ENCODE measurements at places on chromosomes 12 and 14.

DNA sequence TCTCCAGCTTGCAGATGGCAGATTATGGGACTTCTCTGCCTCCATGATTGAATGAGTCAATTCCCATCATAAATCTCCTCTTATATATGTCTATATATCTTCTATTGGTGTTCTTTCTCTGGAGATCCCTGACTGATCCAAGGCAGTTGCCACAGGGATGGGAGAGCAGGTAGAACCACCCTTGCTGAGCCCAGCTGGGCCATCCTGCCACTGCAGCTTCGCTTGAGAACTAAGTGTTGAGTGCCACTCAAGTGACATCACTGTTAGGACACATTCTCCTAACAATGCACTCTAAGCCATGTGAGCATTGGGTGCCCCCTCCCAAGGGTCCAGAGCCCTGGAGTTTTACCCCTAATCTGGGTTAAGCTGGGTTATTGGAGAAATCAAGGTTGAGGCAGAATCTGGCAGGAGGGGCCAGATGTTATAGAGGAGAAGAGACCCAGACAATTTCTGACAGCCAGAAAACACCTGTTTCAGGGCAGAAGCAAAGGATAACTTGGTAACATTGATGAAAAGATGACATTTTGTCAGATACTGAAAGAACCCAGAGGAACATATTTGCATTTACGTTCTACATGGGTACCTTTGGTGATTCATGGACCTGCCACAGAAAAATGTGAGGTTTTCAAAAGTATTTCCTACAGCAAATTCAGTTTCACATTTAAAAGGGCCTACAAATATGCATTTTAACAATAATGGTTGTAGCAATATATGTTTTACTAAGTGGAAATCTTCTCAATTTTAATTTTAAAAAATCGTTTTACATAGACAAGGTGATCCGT, 57.2 kb upstream of the MAX start:
- no peak for DNase-seq

DNA sequence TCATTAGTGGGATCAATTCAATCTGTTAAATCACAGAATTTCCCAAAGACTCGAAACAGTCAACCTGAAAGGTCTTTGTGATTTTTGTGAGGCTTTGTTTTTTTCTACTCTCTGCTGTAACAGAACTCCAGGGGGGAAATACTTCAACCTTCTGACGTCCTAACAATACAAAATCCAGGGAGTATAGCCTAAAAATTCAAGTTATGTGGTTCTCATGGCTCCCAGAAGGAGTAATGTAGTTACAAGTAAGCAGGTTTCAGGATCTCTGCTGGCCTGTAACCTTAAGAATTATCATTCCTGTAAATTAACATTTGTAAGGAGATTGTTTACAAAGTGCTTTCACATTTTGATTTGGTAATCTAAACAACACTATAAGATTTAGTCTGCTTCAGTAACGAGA, 39.9 kb downstream of the VEZT start:
- DNase-seq, result peak; percentile 15

DNA sequence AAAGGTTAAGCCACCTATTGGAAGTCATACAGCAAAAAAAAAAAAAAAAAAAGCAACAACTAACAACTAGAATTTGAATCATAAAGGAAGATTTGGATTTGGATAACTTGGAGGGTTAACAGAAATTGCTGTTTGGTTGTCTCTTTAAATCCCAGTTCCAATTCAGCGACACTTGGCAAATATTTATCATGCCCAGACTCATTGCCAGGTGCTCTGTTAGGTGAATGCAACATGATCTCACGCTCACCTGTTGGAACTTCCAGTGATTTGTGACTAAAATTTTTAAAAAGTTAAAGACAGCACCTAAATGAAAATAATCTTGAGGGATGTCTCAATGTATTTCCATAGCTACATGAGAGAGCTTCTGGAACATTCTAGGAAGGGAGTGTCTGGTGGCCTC, 103.7 kb downstream of the TBX3 start:
- no peak for DNase-seq

- no peak for DNase-seq
Observed at GRCh38 chr12:101743724-101744472, 4.6 kb upstream of the SYCP3 start.

- DNase-seq, result no peak
Observed at GRCh38 chr12:66707002-66707697, 28.3 kb upstream of the GRIP1 start.

GRCh38 chr14:94407906-94408305, 19.5 kb upstream of the SERPINA1 start:
- DNase-seq, result no peak

GRCh38 chr14:49014476-49014875, 571.7 kb downstream of the RPS29 start:
- DNase-seq, result no peak

- no peak for DNase-seq
Observed at GRCh38 chr14:89336338-89336737, 80.7 kb downstream of the FOXN3 start.

- no peak for DNase-seq
Observed at GRCh38 chr14:60175255-60175902, 10.2 kb upstream of the DHRS7 start.

DNA sequence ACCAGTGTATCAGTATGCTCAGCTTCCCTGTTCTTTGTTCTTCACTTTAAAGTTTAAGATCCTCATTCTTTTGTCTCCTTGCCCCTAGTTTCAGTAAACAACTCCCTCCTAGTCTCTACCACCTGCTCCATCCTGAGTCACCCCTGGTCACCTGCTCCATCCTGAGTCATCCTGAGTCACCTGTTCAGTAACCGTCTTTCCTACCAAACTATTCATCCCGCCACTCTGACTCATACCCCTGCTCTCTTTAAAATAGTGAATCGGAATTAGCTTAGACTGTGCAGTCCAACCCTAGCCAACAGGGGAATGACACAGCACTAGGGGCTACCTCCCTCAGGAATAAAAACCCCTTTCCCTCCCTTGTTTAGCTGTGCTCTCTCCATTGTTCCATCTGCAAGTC, 888.1 kb upstream of the MDGA2 start:
- no peak for DNase-seq

GRCh38 chr14:95597784-95598211, 62.9 kb downstream of the GLRX5 start:
- DNase-seq, result no peak

DNA sequence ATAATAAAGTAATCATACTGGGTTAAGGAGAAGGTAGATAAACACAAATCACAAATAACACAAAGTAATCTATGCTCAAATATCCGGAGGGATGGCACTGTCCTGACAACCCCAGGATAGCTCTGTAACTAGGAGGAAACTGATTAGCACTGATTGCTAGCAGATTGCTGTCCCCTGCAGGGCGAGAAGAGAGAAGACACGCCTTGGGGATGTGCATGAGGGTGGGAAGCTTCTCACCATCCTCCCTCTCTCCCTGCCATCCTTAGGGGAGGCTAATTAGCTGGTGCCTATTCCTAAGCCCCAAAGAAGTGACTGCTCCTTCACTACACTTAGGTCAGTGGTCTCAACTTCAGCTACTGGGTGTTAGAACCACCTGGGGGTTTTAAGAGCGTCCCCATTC, 27.0 kb upstream of the TMEM260 start:
- no peak for DNase-seq

DNA sequence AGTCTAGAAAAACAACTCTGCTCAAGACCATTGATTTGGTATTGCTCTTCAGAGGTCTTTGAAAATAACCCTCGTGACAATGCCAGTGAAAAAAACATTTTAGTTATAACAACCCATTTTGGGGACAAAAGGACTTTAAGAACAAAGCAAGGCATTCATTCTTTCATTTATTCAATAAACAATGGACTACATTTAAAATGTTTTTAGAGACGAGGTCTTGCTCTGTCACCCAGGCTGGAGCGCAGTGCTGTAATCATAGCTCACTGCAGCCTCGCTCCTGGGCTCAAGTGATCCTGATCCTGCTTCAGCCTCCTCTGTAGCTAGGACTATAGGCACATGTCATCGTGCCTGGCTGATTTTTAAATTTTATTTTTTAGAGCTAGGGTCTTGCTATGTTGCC, 7.7 kb upstream of the KICS2 start:
- no peak for DNase-seq

DNA sequence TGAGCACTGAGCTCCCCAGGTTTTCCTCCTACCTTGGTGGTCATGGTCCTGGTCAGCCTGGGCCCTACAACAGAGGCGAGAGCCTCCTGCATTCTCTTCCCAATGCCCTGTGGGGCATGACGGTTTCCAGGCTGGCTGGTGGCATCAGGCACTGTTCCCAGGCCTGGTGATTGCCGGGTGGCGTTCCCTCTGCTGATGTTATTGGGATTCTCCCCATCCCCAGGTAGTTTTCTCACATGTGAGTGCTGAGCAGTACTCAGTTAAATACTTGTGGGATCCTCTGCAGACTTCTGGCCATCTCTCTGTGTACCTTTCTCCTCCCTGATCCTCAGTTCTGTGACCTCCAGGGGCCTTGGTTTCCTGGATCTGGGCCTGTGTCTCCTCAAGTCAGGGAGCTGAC, 15.8 kb downstream of the C1R start:
- DNase-seq, result no peak

- DNase-seq, result no peak
Observed at GRCh38 chr14:103348154-103348553, 14.1 kb downstream of the EIF5 start.

DNA sequence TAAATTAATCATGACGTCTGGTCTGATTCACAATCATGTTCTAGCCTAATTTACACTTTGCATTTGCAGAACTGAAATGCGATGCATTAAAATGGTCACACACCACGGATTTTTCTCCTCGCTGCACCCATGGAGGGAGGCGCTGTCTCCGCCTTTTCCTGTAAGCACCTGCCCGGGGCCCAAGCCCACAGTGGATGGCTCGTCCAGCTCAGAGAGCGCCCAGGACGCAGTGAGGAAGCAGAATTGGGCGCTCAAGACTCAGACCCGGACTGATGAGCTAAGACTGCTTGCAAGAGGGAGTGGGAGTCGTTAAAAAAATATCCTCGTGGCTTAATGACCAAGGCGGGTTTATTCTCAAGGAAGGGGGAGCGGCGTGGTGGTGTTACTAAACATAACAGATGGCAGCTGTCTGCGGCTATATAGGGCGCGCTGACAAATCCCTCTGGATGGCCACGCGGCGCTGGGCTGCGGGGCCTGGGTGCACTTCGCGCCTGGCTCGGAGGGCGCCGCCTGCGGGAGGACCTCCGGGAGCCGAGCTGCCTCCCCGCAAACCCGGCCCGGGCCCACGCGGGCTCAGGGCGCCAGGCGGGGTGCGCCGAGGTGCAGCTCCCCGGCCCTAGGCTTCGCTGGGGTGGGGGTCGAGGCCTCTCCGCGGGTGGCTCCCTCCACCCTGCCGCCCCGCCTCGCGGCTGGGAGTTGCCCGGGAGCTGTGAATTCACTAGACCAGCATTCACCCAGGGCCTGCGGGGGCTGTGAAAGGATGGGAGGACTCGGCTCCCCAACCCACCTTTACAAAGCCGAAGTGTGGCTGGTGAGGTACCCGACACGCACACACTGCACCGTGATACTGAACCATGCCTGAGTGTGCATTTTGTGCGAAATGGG, 78.7 kb downstream of the PPM1A start:
- DNase-seq, result no peak

- no peak for DNase-seq
Observed at GRCh38 chr12:21939435-21939834, 1.8 kb downstream of the ABCC9 start.

- DNase-seq, result no peak
Observed at GRCh38 chr12:5073853-5074252, 30.2 kb downstream of the KCNA5 start.

DNA sequence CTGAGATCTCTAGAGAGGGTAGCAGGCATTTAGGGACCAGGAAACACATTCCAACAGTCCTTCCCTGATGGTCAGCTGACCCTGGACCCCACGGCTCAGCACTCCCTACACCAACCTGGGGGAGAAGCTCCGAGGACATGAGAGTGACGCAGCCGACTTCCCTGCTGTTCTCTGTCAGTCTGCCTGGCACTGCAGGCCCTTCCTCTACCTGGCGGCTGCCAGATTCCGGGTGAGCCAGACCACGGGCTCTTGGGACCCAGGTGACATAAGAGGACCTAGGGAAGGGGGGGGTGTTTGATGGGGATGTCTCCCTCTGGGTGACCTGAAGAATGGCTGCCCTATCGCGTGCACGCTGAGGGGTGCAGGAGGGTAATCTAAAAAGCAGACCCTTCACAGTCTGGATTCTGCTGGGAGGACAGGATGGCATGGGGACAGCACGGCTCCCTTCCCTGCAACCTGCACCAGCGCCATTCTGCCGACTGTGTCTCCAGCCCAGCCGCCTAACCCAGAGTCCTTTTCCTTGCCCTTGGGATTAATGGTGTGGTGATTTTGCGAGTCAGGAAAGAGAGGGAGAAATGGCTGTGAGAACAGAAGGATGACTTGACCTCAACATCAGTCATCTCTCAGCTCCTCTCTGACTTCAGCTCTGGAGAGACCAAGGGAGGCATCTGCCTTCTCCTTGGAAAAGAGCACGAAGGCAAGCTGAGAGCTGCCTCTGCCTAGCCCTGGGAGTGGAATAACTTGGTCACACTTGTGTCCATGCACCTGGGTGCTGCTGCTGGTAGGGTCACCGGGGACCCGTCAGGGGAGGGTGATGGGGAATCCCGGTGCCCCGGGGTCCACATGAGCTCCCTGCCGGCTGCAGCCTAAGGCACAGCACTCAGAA, 158.5 kb downstream of the CALM1 start:
- no peak for DNase-seq

DNA sequence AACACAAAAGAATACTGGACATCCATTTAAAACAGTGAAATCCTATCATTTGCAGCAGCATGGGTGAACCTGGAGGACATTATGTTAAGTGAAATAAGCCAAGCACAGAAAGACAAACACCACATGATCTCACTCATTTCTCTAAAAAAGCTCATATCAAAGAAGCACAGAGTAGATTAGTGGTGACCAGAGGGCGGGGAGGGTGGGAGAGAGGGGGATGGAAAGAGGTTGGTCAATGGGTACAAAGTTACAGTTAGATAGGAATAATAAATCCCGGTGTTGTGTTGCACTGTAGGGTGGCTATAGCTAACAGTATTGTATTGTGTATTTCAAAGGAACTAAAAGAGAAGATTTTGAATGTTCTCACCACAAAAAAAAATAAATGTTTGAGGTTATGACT, 52.4 kb downstream of the DUSP6 start:
- no peak for DNase-seq

- DNase-seq, result no peak
Observed at GRCh38 chr12:30104971-30105370, 321.2 kb upstream of the TMTC1 start.

DNA sequence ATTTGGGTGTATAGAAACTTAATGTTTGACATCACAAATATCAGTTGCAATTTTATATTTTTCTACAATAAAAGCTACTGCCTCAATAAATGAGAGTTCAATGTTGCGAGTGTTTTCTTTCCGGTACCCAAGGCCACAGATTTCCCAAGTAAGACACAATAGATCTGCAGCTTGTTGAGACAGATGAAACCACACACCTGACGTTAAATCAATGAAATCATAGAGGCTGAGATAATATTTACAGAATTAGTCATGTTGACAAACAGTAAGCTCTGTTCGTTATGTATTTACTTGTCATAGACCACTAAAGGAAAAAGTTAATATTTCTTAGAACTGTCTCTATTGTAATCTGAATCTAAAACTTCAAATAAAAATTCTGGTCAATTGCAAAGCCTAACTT, 49.2 kb upstream of the PTHLH start:
- no peak for DNase-seq
